A549 treated with Hydrocortisone at 1 μM for 4 hours (cell line): ENCODE measurements at places on chromosomes 7 and 10. TPM values are rescaled to one million over a fixed set of nuclear protein-coding genes. Genes with fewer than 3 reads are reported as not detected.

The NKX2-3 gene
- 0.05 TPM in 1 of 5 replicates, not detected in the others for total RNA-seq

The ABHD11 gene
- 20.5 to 27.5 TPM (median 25.9 TPM) in 5 replicates for total RNA-seq

The TMEM213 gene
- not detected in 5 replicates for total RNA-seq

The LDB3 gene
- 0.06 to 0.20 TPM (median 0.12 TPM) in 5 replicates for total RNA-seq

The TMEM229A gene
- not detected in 5 replicates for total RNA-seq

The C7orf57 gene
- total RNA-seq: 0.12 to 0.31 TPM (median 0.26 TPM) in 5 replicates

The ST8SIA6 gene
- total RNA-seq: 0.06 to 0.12 TPM (median 0.06 TPM) in 4 of 5 replicates, not detected in the other

The PTN gene
- not detected in 5 replicates for total RNA-seq

The ATRNL1 gene
- 0.10 to 0.23 TPM (median 0.17 TPM) in 5 replicates for total RNA-seq

The WIPF3 gene
- total RNA-seq: 0.43 to 0.59 TPM (median 0.51 TPM) in 5 replicates

The DHTKD1 gene
- total RNA-seq: 7.4 to 10.9 TPM (median 9.2 TPM) in 5 replicates

The HMX2 gene
- 0.10 to 0.15 TPM (median 0.12 TPM) in 4 of 5 replicates, not detected in the other for total RNA-seq

The HHEX gene
- 10.7 to 12.2 TPM (median 11.7 TPM) in 5 replicates for total RNA-seq

The NPFFR1 gene
- total RNA-seq: not detected in 5 replicates

The SHH gene
- total RNA-seq: 0.36 to 0.64 TPM (median 0.48 TPM) in 5 replicates

The SLC18A3 gene
- total RNA-seq: 0.03 TPM in 1 of 5 replicates, not detected in the others

The DMBT1 gene
- total RNA-seq: 0.16 to 0.28 TPM (median 0.20 TPM) in 5 replicates

The GRM3 gene
- total RNA-seq: not detected in 5 replicates

The SH2B2 gene
- total RNA-seq: 2.2 to 3.2 TPM (median 3.0 TPM) in 5 replicates

The LIPN gene
- not detected in 5 replicates for total RNA-seq

The RBM48 gene
- 5.7 to 8.3 TPM (median 6.0 TPM) in 5 replicates for total RNA-seq

The ZNRF2 gene
- total RNA-seq: 4.7 to 6.4 TPM (median 5.5 TPM) in 5 replicates

The CTAGE4 gene
- total RNA-seq: 0.03 TPM in 1 of 5 replicates, not detected in the others

The NSUN5 gene
- 60.0 to 70.8 TPM (median 65.7 TPM) in 5 replicates for total RNA-seq

The ADGRA1 gene
- total RNA-seq: 0.15 to 0.34 TPM (median 0.23 TPM) in 5 replicates

The CEP55 gene
- total RNA-seq: 53.3 to 76.4 TPM (median 65.5 TPM) in 5 replicates

The TDRD1 gene
- total RNA-seq: not detected in 5 replicates

The GTF2IRD1 gene
- total RNA-seq: 19.3 to 26.4 TPM (median 24.1 TPM) in 5 replicates

The VGF gene
- 12.5 to 28.3 TPM (median 19.4 TPM) in 5 replicates for total RNA-seq

The LDB1 gene
- 32.2 to 36.0 TPM (median 35.0 TPM) in 5 replicates for total RNA-seq

The ANKRD30A gene
- total RNA-seq: 0.36 to 0.99 TPM (median 0.86 TPM) in 5 replicates

The PARG gene
- 14.7 to 22.3 TPM (median 19.3 TPM) in 5 replicates for total RNA-seq

The RHOBTB1 gene
- 11.3 to 17.4 TPM (median 13.9 TPM) in 5 replicates for total RNA-seq

The ERVW-1 gene
- not detected in 5 replicates for total RNA-seq
